Stimulated activated CD8-positive, alpha-beta memory T cell treated with anti-CD3 and anti-CD28 coated beads, Interleukin-4, amount 100 ng/mL, for 4 hours (primary cell): ENCODE measurements at places on chromosomes 6 and 20.

GRCh38 chr6:96162711-96163120, 146.9 kb downstream of the FUT9 start:
- no peak for DNase-seq

- no peak for DNase-seq
Observed at GRCh38 chr20:4817230-4817671, 95.5 kb downstream of the PRND start.

DNA sequence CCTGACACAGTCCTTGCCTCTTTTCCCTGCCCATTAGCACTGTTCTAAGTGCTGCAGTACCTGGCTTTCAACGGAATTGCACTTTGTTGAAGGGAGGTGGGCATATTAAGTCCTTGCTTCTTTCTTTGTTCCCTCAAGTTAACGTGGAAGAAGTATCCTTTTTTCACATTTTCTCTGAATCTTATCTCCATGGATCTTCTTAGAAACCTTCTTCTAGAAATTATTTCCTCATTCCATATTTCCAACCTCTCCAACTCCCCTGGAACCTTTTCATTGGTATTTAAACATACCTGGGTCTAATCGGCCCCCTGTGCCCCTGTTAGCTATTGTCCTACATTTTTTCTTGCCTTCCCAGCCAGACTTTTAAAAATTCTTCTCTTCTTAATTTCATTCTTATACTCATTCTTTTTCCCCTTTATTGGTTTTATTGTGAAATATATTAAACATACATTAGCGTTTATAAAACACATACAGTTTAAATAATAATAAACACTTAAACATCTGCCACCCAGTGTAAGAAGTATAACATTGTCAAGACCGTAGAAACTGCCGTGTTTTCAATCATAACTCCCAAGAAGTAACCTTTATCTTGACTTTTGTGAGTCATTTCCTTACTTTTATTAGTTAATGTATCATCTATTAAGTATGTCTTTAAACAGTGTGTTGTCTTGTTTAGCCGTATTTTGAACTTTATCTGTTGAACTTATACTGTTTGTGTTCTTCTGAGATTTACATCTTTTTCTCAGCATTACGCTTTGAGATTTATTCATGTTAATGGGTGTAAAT, 118.2 kb downstream of the CDKAL1 start:
- DNase-seq, result no peak

DNA sequence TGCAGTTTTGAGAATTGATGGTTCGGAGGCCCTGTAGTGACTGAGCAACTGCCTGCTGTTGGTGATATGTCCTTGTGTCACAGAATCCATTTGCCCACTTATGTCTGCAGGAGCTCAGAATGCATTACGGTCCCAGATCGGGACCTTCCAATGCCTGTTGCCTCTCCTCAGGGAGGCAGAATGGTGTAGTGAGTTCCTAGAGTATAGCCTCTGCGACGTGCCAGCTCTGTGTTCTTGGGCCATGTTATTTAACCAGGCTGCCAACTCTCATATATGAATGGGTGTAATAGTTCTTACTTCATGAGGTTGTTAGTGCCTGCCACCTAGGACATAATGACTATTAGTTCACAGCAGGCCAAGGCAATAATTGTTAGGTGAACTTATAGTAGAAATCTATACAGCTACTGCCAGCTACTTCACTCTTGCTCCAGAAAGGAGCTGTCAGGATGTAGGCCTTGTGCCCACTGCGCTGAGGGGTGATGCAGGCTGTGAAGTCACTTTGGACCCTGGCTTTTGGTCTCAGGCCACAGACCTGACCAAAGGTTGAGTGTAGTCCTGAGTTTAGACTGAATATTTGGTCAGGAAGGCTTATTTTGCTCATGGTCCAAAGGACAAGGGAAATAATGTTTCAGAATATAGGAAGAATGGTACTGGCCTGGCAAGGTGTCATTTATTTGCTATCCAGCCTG, 82.1 kb downstream of the ASXL1 start:
- no peak for DNase-seq

GRCh38 chr6:119683031-119683430, 333.5 kb upstream of the MAN1A1 start:
- DNase-seq, result no peak

- no peak for DNase-seq
Observed at GRCh38 chr6:16766043-16766536, 4.8 kb upstream of the ATXN1 start.

DNA sequence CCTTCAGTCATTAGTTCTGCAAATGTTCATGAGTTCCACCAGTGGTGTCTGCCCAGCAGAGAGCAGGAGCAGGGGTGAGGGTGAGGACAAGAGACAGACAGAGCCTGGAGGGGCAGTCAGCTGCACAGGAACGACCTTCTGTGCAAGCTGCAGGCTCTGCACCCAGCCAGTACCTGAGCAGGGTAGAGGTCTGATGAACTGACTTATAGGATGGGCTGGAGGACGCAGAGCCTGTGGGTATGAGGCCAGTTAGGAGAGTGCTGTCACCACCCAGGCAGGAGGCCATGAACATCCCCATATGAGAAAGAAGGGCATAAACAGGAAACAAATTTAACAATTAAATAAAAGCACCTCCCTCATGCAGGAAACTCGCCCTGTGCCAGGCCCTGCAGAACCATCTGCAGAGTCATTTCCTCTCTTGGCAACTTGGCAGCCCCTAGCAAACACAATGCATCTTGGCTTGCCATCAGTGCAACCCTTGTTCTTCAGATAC, 17.9 kb downstream of the C6orf15 start:
- no peak for DNase-seq

DNA sequence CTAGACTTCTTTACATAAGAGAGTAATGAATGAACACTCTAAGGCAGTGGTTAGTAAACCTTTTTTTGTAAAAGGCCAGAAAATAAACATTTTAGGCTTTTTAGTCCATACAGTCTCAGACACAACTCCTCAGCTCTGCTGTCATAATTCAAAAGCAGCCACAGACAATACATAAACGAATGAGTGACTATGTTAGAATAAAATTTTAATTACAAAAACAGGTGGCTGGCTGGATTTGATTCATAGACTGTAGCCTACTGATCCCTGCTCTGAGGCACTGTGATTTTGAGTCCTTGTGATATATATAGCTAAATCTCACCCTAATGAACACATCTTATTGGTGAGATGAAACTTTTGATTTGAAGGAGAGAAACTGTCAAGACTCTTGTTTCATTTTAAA, 155.1 kb downstream of the AIG1 start:
- no peak for DNase-seq

GRCh38 chr6:76876922-76877553, 586.3 kb downstream of the HTR1B start:
- DNase-seq, result no peak

DNA sequence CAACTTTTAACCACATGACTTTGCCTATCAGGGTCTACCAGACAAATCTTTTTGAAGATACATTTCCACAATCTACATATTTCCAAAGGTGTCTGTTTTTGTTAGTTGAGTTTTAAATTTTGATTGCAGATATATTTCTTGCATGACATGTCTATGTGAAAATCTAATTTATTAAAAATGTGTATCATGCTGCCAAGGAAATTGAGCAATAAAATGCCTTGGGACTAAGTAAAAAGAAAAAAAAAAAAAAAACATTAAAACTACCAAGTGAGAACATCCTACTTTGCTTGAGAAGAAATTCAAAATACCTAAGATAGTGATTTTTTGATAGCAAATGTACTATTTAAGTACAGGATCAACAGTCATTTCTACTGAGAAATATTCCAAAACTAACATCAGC, 17.7 kb downstream of the SLC17A5 start:
- DNase-seq, result no peak

- no peak for DNase-seq
Observed at GRCh38 chr6:161168281-161168891, 105.5 kb downstream of the AGPAT4 start.

DNA sequence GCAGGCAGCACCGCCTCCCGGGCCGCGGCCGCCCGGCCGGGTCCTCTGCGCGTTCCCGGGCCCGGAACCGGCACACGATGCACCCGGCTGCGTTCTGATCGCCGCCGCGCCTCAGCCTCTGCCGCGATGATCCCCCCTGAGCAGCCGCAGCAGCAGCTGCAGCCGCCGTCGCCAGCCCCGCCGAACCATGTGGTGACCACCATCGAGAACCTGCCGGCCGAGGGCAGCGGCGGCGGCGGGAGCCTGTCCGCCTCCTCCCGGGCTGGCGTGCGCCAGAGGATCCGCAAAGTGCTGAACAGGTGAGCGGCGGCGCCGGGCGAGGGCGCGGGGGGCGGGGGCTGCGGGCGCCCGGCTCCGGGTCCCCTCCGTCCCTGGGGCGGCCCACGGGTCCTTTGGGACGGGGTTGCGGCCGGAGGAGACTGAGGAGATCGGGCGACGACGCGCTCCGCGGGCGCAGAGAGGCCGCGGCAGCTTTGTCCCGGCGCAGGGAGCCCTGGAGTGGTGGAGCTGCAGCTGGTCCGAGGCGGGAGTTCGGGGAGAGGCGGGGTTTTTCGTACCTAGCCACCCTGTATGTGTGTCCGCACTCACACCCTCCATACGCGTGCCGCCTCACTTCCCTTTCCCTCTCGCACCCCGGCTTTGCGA, 659 bp downstream of the SLC35F1 start:
- DNase-seq, result no peak

GRCh38 chr6:48610846-48611245, 499.8 kb upstream of the PTCHD4 start:
- no peak for DNase-seq

DNA sequence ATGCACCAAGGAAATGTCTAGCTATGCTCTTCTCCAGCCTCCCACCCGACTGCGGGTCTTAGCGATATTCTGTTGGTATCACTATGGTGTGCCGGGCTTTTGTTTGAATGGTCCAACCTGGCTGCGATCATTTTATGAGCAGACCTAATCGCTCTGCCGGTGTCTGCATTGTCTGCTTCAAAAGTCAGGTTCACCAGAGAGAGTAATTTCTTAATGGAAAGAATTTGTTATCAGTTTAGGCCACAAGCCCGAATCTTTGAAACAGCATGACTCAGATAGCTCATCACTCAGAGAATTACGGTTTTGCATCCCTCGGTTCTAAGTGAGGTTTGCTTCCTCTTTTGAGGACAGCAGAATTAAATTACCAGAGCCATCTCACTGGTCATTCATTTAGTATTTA, 521.0 kb upstream of the ARID1B start:
- no peak for DNase-seq

- DNase-seq, result no peak
Observed at GRCh38 chr6:31002471-31002870, 7.8 kb upstream of the MUC22 start.

- no peak for DNase-seq
Observed at GRCh38 chr20:10672624-10673127, 1.1 kb downstream of the JAG1 start.
